ENCODE measurements at places on chromosomes 12 and 14. TPM values are rescaled to one million over a fixed set of nuclear protein-coding genes. Genes with fewer than 3 reads are reported as not detected.

SCNN1A gene
- 1.2 TPM for polyA plus RNA-seq

GLT8D2 gene
- polyA plus RNA-seq: not detected

ANKRD33 gene
- polyA plus RNA-seq: not detected

DNA sequence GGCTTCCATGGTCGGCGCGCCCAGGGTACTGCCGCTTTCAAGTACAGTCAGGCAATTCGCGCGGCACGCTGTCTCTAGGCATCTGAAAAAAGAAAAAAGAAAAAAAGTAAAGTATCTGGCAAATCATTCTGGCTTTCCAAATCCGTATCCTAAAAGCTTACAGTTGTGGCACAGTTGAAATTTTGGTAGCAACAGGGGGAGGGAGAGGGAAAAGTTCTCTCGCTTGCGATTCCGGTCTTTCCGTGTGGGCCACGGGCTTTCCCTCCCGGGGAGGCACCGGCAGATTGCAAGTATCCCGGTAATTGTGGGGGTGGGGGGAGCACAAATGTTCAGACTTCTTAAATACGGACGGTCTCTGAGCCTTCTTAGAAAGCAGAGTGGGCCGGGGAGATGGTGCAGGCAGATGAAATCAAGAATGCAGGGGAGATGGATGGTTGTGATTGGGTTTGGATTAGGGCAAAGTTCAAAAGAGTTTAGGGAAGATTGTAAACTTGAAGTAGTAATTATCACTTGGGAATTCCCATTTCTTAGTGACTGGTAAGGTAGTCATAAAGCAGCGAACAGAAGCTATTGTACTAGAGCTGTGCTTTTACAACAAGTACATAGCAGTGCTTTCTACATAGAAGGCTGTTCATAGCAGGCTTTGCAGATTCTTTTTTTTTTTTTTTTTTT, 1.2 kb downstream of the SOCS2 start:
- H3K36me3 ChIP-seq: no peaks in the 10 kb centered on the region
- no peak for DNase-seq
- H3K27me3 ChIP-seq: no peaks in the 10 kb centered on the region
- peaks cover 14% of the 10 kb centered on the region for H3K4me1 ChIP-seq

- H3K4me1 ChIP-seq: peaks cover 10% of the 10 kb centered on the region
- no peak for DNase-seq
- H3K27me3 ChIP-seq: no peaks in the 10 kb centered on the region
- no peaks in the 10 kb centered on the region for H3K36me3 ChIP-seq
- no peak overlapping the region for H3K4me3 ChIP-seq
These were observed 15.3 kb downstream of the FOXN3 start for GRCh38 chr14:89401761-89402160.

DNA sequence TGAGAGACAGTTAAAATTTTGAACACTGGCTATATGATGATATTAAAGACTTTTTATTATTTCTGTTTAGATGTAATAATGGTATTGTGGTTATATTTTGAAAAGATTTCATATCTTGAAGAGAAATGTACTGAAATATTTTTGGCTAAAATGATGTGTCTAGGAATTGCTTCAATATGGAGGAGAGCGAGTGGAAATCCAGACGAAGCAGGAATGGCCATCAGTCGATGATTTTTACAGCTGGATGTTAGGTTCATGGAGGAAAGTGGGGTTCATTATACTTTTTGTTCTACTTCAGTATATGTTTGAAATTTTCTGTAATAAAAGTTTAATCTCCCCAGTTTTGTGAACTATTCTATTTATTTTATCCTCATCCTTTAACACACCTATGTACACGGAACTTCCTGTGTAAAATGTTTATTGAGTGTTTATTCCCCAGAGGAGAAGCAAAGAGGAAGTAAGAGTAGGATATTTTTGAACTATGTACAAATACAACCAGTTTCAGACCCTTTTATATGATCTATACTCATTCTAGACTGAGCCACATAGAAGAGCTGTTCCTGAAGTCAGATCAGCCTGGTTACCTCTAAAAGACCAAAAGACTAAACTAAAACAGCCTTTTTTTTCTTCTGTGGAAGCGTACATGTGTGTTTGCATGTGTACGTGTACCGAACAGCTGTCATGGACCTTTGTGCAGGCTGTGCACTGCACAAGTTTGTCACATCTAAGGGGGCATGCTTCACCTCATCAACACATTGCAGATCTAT, 211.0 kb upstream of the NUDT4 start:
- no peak overlapping the region for H3K27ac ChIP-seq
- no peak overlapping the region for H3K4me3 ChIP-seq
- H3K4me1 ChIP-seq: no peaks in the 10 kb centered on the region
- no peak for DNase-seq
- no peaks in the 10 kb centered on the region for H3K36me3 ChIP-seq

Measured in naive thymus-derived CD4-positive, alpha-beta T cell (primary cell).